ENCODE measurements at places on chromosomes 4 and X. TPM values are rescaled to one million over a fixed set of nuclear protein-coding genes. Genes with fewer than 3 reads are reported as not detected.
A peak's percentile ranks its signal among the peaks of the same experiment; 100 is the strongest.

GRCh38 chr4:165302658-165303057, 24.8 kb upstream of the MSMO1 start:
- DNase-seq = no peak

DNA sequence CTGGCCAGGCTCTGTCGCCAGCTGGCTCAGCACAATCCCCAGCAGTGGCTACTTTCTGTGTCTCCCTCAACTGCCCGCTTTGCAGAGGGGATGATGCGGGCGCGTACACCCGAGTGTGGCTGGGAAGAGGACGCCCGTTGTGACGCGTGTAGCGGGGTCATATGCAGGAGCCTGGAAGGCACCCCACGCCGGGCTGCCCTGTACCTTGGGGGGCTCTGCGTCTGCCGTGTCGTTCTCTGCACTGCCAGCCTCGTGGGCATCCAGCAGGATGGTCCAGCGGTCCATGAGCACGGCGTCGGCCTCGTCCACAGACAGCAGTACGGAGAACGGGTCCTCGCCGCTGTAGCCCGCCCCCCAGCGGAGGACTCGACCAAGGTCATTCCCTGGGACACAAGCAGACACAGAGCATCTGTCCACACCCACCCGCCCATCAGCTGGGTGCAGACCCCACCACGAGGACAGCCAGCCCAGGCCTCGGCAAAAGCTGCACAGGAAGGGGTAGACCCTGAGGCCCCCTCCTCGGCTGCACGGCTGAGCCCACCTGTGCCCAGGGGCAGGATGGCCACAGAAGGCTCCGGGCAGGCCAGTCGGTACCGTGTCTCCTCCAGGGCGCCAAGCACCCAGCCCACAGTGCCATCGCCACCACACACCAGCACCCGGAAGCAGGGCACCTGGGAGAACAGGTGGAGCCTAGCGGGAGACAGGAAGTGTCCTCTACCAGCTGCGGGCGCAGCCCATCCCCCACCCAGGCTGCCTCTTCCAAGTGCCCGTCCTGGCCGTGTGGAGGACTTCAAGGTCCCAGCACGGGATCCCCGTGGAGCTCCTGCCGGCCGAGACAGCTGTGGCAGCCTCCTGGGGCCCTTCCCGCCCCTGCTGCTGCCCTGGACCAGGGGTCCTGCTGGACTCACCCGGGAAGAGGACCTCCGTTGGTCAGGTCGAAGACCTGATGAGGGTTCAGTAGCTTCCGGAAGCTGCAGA, 10.8 kb downstream of the DGKQ start:
- peak; percentile 84 for DNase-seq

DNA sequence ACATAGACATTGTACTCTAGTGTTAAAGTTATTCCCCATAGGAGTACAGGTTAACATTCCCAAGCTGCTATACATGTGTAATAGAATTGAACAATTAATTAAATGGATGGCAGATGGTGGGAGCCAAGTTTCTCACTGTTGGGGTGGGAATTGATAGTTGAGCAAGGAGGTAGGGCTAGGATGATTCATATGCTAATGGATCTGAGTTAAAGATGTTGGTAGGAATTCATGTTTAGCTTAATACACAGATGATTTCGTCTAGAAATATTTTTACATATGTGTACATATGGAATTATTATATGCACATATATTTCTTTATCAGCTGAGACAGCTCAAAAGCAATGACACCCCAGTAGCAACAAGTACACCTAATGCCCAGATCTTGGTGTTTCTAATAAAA, 26.1 kb upstream of the PAPSS1 start:
- DNase-seq = no peak

GRCh38 chrX:103789004-103789403, 12.4 kb downstream of the PLP1 start:
- DNase-seq = no peak

DNA sequence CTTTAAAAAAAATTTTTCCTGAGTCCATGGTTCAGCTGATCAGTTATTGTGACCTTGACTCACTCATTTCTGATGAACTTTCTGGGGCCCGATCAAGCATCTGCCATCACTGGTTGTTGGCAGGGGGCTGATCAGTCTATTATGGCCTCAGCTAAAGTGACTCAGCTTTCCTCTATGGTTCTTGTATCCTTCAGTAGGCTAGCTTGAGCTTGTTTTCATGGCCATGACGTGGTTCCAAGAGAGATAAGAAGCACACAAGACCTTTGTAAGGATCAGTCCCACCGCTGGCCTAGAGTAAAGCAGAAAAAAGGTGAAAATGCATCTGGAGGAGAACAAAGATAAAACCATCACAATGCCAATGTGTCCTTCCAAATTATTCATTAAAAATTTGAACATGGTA, 29.8 kb upstream of the EPGN start:
- DNase-seq = no peak

- no peak for DNase-seq
Observed at GRCh38 chr4:20287246-20287645, 35.5 kb downstream of the SLIT2 start.

- no peak for DNase-seq
Observed at GRCh38 chrX:6683353-6683752, 148.4 kb upstream of the VCX3A start.

GRCh38 chr4:147825451-147826287, 93.8 kb downstream of the ARHGAP10 start:
- no peak for DNase-seq

DNA sequence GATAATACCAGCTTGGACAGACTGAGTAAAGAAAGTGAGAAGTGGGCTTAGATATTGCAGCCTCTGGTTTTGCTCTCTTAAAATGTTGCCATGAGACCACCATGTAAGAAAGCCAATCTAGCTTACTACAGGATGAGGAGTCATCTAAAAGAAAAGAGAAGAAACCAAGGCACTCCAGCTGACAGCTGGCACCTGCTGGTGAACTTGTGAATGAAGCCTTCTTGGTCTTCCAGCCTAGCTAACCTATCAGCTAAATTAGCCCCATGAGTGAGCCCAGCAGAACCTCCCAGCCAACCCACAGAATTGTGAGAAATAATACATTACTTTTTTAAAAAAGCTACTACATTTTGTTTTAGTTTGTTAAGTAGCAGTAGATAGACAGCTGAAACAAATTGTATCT, 154.5 kb upstream of the QRFPR start:
- no peak for DNase-seq

GRCh38 chrX:15129412-15129811, 140.5 kb downstream of the ASB9 start:
- no peak for DNase-seq

DNA sequence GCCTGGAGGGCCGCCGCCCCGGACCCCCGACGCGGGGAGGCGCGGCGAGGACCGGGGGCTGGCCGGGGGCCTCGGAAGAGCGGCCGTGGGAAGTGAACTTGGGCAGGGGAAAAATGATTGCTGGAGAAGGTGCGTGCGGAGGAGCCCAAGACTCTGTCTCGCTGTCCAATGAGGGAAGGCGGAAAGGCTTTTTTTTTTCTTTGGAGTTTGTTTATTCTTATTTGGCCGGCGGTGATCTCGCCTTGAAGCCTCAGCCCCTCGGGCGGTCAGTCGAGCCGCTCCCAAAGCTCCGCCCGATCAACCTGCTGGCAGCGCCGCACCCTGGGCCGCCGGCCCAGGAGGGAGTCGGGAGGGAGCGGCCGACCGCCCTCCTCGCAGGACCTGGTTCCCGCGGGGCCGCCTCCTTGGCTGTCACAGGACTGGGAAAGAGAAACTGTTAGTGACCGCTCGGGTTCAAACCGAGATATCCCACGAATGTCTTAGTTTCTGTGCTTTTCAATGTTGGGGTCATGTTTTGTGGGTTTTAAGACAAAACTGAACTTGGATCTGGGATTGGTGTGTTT, 2.5 kb downstream of the CPEB2 start:
- peak; percentile 89 for DNase-seq

DNA sequence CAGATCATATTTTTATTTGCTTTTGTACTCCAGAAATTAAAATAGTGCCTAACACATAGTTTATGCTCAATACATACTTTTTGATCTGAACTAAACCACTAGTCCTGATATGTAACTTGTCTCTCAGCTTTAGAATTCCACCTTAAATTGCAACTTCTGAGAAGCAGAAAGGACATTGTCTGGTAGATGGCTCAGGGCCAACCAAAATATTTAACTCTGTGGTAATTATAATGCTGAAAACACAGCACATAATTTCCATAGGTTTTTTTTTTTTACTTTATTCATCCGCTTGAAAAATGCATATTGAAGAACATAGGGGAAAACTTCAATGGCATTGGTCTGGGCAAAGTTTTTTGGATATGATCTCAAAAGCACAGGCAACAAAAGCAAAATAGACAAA, 59.3 kb downstream of the AREG start:
- no peak for DNase-seq

GRCh38 chr4:16264798-16265197, 38.5 kb upstream of the TAPT1 start:
- no peak for DNase-seq

DNA sequence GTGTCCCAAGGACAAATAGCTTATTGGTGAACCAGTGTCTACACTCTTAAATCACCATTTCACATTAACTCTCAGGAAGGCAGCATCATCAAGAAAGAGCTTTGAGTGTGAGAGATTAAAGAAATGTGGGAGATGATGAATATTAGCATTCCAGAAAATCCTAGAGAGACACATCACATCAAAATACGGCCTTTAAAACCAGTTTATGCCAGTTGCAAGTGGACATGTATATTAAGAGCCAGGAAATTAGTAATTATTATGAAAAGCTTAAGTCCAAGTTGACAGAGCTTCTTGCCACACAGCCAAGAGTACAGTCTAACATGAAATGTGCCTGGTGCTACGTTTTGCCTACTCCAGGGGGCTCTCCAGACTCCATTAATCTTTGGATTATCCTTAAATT, 503.0 kb upstream of the BOD1L1 start:
- DNase-seq = no peak

- no peak for DNase-seq
Observed at GRCh38 chr4:147367891-147368290, 113.0 kb upstream of the EDNRA start.

The RHOXF1 gene
- not detected for total RNA-seq

The VCX3B gene
- not detected for total RNA-seq

The MAOA gene
- total RNA-seq = 401 TPM

The CITED1 gene
- not detected for total RNA-seq

The CTAG1A gene
- not detected for total RNA-seq

Measured in mucosa of descending colon (tissue), 3 donors.